ENCODE measurements at places on chromosomes 5 and 9.

GRCh38 chr9:96186591-96187011 lies 115.4 kb downstream of the HSD17B3 start:
- DNase-seq, result no peak

- DNase-seq, result no peak
These were observed 220.6 kb upstream of the DMAC1 start for GRCh38 chr9:8020186-8020585.

DNA sequence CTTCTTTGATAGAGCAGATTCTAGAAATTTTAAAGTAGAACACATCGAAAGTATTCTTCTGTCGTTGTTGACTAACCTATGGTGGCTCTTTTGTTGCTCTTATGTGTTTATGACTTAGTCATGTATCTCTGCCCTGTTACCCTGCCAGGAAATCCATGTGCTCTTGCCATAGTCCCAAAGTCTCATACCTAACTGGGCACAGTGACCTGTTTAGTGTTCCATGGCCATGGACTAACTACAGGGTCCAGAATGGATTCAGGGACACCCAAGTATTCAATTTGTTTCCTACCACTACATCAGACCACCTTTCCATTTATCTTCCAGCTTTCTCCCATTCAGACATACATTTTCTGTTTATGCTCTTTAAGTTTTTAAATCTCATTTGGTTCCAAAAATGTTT lies 18.0 kb downstream of the SLC44A1 start:
- no peak for DNase-seq

DNA sequence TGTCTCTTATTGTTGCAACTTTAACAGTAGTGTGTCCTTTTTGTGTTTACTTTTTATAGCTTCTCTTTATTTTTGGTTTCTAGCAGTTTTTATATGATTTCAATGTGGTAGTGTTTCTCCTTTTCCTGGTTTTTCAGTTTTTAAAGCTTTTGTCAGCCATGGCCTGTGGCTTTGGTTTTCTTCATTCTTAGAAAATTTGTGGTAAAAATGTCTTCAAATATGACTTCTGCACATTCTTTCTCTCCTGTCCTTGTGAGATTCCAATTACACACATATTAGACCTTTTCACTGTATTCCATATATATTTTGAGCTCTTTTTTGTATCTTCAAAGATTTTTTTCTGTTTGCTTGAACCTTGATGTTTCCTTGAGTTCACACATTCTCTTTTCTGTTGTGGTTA lies 180.5 kb downstream of the CNTLN start:
- DNase-seq, result no peak

DNA sequence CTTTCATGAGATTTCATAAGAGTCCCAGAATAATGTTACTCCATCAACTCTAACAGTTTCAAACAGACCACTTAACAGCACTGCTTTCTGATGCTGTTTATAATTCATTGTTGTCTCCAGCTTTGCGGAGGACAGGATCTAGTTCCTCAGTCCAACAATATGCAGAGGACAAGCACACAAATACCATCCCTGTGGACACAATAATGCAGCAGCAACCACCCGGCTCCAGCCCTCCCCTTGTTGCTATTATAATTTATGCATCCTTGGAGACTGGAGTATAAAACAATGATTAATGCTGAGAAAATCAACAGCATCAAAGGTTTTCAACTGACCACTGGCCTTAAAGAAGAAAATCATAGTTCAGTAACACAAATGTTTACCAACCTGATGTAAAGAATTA lies 108.3 kb downstream of the DENND1A start:
- DNase-seq, result no peak

DNA sequence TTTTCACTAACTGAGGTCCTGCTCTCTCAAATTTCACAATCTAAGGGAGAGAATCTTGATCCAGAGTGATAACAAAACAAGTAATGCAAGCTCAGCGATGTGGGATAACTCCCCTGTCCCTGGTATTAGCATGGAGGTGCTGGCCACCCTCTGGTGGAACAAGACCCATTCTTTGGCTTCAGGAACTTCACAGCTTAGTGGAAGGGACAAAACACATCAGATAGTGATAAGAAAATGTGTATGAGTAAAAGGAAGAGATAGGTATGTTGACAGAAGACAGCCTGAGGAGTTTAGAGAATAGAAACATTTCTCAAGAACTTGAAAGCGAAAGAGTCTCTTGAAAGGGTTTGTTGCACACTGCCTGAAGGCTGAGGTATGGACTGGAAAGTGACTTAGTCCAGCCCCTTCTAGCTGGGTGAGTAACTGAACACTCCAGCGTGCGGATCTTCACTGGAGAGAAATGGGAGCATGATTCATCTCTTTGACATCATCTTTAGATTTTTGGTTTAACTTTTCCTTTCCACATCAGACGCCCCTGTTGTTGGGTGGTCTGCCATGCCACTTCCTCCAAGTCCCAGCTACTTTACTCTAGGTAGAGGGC lies 25.4 kb upstream of the ZSWIM6 start:
- DNase-seq, result peak; percentile 74

DNA sequence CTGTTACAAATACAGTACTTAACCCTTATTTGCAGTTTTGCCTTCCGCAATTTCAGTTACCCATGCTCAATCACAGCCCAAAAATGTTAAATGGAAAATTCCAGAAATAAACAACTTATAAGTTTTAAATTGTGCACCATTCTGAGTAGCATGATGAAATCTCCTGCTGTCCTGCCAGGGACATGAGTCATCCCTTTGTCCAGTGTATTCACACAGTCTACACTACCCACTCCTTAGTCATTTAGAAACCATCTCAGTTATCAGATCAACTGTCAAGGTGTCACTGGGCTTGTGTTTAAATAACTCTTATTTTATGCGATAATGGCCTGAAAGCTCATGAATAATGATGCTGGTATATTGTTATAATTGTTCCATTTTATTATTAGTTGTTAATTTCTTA lies 95.8 kb downstream of the PLCXD3 start:
- peak; percentile 77 for DNase-seq

Measured in stromal cell of bone marrow (primary cell).